ENCODE measurements at places on chromosomes 16 and 17.
A peak's percentile ranks its signal among the peaks of the same experiment; 100 is the strongest.

- DNase-seq: no peak
These were observed 1049.4 kb upstream of the EEF2KMT start for GRCh38 chr16:6146874-6147425.

DNA sequence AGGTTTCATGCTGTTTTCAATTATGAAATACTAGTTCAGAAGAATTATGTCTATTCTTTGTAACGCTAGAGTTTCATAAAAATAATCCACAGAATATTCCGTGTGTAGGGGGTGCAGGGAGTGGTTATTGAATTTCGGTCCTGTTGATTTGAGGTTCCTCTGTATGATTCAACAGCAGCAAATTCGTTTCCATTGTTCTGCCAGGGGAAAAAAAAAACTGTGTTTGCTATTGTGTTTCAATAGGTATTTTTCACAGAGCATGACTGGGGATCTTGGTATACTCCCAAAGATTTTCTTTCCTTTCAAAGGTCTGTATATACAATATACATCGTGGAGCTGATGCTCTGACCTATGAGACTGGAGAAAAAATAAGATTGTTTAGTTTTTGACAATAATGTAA lies 15.8 kb downstream of the SHISA9 start:
- DNase-seq: no peak

DNA sequence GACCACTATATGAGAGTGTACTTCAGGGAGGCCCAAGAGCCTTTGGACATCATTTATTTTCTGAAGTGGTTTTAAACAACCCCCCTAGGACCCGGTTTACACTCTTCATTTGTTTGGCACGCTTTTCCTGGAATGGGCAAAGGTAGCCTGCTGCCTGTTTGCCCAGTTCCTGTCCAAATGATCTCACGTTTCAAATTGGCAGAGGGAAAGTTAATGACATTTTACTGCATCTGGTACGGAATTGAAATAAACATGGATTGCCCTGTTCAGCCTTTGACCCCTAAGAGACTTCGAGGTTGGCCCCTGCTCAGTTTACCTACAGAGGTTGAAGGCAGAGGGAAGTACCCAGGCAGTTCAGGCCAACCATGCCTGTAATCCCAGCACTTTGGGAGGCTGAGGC lies 5.8 kb upstream of the RPRML start:
- DNase-seq: no peak

DNA sequence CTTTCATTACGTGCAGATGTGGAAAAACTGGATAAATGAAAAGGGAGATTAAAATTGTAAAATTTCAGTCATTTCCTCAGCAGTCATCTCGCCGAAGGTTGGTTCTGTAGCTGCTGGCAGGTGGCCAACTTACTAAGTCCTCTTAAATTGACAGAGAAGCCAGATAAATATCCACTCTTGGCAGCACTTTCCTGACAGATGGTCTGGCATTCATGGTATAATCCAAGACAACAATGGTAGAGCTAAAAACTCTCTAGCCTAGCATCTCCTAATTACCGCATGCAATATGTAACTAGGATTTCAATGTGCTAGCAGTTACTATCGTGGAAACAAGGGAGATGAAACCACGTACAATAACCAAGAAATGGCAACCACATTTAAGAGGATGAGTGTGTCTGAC lies 306.3 kb downstream of the CNTNAP4 start:
- DNase-seq: no peak

GRCh38 chr16:87380881-87381280 lies 2.7 kb downstream of the FBXO31 start:
- no peak for DNase-seq

DNA sequence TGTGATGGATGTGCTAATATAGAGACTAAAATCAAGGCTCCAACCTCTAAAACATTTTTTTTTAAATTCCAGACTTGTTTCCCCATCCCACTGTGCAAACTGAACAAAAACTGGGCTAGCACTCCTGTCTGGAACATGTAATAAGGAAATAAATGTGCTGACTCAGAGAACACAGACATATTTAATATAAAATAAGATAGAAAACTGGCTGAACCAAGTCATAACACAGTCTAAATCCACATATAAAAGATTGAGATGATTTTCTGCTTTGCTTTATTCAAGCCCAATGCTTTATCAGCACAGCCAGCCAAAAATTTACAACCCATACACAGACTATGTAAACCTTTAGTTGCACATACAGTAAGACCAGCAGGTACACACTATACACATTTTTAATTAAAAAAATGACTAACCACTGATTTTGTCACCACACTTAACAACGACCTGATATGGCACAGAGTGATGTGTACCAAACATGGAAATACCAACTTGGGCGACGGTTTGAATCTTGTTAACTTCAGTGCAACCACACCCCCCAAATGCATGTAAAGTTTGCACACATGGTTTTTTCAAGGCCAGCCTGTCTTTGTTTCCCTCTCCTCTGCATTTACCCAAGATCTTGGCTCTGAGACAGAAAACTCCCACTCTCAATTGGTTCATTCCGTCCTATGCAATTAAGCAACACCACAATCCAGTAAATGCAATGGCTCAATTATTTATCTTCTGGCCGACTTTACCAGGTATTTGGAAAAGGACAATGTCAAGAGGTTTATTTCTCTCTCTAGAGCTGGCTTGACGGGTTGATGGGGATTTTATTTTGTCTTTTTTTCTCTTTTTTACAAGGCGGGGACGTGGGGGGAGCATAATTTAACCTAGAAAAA lies 1.2 kb downstream of the STAT3 start:
- DNase-seq: no peak

DNA sequence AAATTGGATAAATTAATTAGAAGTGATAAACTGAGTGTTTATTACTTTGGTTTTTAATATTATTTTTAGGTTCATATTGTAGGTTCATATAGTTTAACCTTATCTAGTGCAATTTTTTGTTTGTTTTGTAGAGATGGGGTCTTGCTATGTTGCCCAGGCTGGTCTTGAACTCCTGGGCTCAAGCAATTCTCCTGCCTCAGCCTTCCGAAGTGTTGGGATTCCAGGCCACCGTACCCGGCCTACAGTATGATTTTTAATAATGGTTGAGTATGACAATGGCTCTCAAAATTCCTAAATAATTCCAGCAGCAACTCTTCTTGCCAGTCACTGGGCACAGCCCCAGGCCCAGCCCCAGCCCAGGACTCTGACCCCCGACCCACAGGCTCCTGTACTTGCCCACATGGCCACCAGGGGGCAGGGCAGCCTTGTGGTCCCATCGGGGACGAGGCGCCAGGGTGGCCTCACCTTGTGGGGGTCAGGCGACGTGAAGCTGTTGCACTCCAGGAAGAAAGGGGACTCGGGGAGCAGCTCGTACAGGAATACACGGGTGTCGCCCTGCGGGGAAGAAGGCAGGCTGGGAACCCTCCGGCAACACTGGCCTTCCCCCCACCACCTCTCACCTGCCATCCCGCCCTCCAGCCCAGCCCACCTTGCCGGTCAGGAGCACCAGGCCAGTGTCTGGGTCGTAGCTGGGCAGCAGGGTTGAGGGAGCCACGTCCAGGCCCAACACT lies 7.9 kb upstream of the PAM16 start:
- DNase-seq: peak; percentile 73

GRCh38 chr17:38710604-38710962 lies 5.5 kb downstream of the MLLT6 start:
- no peak for DNase-seq

GRCh38 chr17:2710803-2711607 lies 559 bp downstream of the CLUH start:
- peak; percentile 55 for DNase-seq

GRCh38 chr17:46917516-46917915 lies 5.4 kb upstream of the GOSR2 start:
- no peak for DNase-seq

DNA sequence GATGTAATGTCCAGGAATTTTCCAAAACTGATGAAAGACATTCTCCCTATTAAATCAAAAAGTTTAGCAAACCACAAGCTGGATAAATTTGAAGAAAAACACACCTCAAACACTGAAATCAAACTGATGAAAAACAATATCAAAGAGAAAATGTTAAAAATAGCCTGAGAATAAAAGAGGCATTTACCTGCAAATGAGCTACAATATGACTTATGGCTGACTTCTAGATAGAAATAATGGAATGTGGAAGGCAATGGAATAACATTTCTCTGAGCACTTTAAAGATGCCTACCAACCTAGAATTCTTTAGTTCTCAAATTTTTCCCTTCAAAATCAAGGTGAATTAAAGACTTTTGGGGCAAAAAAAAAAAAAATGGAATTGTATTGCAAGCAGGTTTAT lies 52.4 kb upstream of the HSBP1 start:
- no peak for DNase-seq

DNA sequence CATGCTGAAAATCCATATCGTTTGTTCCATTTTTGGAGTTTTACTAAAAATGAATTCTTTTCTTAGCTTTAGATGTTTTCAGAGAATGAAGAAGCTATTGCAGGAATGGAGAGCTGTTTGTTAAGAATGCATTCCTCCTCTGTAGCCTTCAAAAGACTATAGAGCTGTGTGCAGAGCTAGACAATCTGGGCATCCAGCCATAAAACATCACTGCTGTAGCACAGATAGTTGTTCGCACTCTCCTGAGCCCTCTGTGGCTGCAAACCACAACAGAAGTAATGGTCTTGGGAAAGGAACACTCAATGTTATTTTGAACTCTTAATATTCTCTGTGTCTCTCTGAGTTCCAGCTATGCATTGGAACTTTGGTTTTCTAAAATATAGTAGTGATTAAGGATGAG lies 4.9 kb downstream of the TNRC6C start:
- no peak for DNase-seq

- DNase-seq: no peak
These were observed 1.3 kb downstream of the SLC26A11 start for GRCh38 chr17:80221351-80222105.

- no peak for DNase-seq
These were observed 40.7 kb downstream of the DUSP14 start for GRCh38 chr17:37530420-37530819.

DNA sequence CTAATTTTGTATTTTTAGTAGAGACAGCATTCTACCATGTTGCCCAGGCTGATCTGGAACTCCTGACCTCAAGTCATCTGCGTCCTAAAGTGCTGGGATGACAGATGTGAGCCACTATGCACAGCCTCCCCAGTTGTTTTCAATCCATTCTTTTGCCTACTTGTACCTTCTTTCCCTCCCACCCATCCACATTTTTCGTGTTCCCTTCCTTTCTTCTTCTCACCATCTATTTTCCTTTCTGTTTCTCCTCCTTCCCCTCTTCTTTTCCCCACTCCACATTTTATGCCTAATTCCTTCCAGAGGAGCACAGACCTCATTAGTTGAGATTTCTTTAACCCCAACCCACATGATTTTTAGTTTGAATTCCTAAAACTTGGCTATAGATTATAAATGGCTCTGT lies 94.3 kb downstream of the ATF7IP2 start:
- DNase-seq: no peak

DNA sequence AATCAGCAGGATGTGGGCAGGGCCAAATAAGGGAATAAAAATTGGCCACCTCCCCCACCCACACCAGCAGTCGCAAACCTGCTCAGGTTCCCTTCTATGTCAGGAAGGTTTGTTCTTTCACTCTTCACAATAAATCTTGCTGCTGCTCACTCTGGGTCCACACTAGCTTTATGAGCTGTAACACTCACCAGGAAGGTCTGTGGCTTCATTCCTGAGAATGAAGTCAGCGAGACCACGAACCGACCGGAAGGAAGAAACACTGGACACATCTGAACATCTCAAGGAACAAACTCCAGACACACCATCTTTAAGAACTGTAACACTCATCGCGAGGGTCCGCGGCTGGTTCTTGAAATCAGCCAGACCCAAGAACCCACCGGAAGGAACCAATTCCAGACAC lies 115.5 kb upstream of the TBX2 start:
- no peak for DNase-seq

DNA sequence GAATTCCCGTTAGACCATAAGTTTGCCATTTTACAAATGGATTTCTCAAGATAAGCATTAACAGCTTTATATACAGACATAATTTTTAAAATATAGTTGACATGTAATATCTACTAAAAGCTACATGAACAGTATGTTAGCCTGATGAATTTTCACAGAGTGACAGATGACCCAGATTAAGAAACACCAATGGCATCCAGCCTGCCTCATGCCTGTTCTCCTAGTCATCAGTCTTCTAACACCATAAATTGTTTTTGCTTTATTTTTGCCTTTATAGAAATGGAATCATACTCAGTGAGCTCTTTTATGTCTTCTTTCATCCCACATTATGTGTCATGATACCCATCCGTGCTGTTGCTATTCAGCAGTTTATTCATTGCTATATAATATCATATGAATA lies 80.0 kb downstream of the ATF7IP2 start:
- no peak for DNase-seq

DNA sequence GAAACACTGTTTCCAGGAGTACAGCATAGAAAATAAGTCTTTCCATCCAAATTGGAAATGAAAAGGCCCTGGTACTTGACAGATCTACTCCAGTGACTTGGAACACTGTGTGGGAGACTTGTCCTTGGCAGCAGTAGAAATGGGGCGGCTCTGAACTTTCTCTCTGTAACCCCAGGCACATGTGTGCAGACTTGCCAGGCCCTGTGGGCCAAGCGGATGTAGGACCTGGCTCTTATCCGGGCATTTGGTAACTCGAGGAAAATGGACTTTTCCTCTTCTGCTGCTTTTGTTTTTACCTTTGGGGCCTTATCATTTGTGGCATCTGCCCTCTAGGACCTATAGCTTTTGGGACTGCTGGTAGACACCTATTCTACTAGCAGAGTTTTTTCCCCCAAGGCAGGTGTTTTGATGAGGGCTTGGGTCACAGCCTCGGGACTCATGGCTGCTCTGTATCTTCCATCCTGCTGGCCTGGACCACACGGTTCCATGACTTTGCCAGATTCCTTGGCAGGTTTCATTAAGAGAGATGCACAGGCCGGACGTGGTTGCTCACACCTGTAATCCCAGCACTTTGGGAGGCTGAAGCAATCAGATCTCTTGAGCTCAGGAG lies 43.5 kb downstream of the SMPD3 start:
- no peak for DNase-seq

DNA sequence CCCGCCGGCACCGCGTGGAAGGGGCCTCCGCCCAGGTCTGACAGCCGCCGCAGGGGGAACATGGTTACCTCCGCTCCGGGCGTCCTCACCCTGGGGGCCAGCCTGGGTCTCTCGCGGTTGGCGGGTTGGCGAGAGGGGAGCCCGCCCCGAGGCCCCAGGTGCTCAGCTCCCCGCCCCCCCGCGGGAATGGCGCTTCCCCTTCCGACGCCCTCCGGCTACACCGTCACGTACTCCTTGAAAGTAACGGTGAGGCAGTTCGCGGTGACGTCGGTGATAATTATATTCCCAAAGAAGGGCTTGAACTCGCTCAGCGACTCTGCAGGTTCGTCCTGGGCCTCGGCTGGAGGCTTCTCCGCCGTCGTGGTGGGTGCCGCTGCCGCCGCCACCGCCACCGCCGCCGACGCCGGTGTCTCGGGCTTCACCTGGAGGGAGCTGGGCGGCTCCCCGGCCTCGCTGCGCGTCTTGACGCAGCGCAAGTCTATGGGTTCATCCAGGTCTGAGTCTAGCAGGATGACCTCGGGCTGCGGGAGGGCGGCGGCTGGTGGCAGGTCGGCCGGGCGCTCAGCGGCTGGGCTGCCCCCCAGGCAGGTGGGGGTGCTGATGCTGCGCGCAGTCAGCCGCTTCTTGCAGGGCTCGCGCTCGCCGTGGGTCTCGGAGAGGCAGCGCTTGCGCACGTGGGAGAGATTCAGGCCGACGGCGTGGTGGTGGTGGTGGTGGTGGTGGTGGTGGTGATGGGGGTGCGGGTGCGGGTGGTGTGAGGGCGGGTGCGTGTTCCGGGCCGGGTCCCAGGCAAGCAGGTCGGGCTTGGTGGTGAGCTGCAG lies 5.3 kb downstream of the CBX4 start:
- no peak for DNase-seq
